T-cell (primary cell): ENCODE measurements at places on chromosomes 5 and 9.

- peak overlapping the region; percentile 82 for H3K27ac ChIP-seq
- H3K36me3 ChIP-seq, result peaks cover 11% of the 10 kb centered on the region
- peak; percentile 17 for DNase-seq
- H3K4me1 ChIP-seq, result peaks cover 77% of the 10 kb centered on the region
- no peak overlapping the region for H3K4me3 ChIP-seq
Measured at GRCh38 chr9:136403915-136404800, 4.2 kb upstream of the SNAPC4 start.

DNA sequence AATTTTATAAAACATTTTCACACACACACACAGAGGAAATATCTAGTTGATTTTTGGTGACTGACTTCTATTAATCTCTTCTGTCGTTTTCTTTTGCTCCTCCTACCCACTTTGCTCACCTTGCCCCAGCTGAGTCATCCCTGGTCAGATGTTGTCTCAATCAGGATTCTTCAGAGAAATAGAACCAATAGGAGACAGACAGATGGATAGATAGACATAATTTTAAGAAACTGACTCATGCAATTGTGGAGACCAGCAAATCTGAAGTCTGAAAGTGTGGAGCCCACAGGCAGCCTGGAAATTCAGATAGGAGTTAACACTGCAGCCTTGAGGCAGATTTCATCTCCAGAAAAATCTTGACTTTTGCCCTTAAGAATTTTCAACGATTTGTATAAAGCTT is 37.0 kb upstream of the PIK3R1 start:
- no peaks in the 10 kb centered on the region for H3K36me3 ChIP-seq
- H3K27me3 ChIP-seq, result no peaks in the 10 kb centered on the region
- DNase-seq, result no peak
- H3K4me1 ChIP-seq, result no peaks in the 10 kb centered on the region
- no peak overlapping the region for H3K27ac ChIP-seq

DNA sequence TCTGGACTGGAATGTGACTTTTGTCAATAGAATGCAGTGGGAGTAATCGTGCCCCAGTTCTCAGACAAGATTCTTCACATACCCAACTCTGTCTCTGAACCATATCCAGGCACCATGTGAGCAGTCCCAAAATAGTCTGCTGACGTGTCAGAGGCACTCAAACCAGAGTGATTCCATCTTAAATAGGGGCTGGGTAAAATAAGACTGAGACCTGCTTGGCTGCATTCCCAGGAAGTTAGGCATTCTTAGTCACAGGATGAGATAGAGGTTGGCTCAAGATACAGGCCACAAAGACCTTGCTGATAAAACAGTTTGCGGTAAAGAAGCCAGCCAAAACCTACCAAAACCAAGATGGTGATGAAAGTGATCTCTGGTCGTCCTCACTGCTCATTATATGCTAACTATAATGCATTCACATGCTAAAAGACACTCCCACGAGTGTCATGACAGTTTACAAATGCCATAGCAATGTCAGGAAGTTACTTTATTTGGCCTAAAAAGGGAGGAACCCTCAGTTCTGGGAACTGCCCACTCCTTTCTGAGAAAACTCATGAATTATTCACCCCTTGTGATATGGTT is 16.9 kb upstream of the PLCXD3 start:
- no peaks in the 10 kb centered on the region for H3K4me1 ChIP-seq
- no peaks in the 10 kb centered on the region for H3K27me3 ChIP-seq
- DNase-seq, result no peak
- H3K4me3 ChIP-seq, result no peak overlapping the region

DNA sequence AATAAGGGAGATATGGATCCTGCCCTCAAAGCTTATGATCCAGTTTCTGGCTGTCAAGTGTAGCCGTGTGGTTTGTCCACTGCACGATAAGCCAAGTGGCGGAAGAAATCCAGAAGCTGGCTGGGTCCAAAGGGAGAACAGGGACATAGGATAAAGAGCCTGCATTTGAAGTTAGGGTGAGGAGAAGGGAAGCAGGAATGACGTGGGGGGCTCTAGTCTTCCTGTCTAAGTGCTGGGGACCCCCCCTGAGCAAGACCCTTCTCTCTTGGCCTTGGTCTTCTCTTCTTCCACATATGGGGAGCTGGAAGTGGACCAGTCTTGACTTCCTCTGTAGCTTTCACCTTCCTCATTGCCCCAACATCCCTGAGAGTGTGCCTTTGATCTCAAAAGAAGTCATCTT is 186.6 kb downstream of the FSTL4 start:
- H3K27me3 ChIP-seq, result peaks cover 16% of the 10 kb centered on the region
- no peak overlapping the region for H3K4me3 ChIP-seq
- no peak for DNase-seq
- no peak overlapping the region for H3K27ac ChIP-seq
- no peaks in the 10 kb centered on the region for H3K36me3 ChIP-seq

GRCh38 chr5:3715062-3715461 is 119.4 kb downstream of the IRX1 start:
- H3K27me3 ChIP-seq, result no peaks in the 10 kb centered on the region
- no peak overlapping the region for H3K4me3 ChIP-seq
- DNase-seq, result no peak
- no peak overlapping the region for H3K27ac ChIP-seq

DNA sequence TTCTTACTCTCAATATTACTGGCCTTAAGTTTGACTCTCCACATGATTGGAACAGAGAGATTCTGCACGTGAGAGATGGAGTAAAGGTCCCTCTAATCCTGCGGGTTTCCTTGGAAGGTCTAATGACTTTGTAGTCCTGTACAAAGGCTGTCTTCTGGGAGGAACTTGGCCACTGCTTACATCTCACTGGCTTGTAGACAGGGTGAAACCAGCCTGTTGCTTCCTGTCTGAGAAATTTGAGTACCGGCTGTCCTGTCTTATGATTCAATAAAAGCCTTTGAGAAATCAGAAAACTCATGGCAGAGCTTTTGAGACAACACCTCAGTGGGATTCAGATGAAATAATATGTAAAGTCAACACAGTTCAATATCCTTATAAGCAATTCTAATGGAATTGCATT is 43.0 kb downstream of the IL31RA start:
- H3K27ac ChIP-seq, result no peak overlapping the region
- H3K4me1 ChIP-seq, result no peaks in the 10 kb centered on the region
- no peak overlapping the region for H3K4me3 ChIP-seq
- no peak for DNase-seq

GRCh38 chr5:79859588-79859987 is 131.5 kb downstream of the MTX3 start:
- H3K36me3 ChIP-seq, result no peaks in the 10 kb centered on the region
- H3K4me1 ChIP-seq, result no peaks in the 10 kb centered on the region
- no peak overlapping the region for H3K27ac ChIP-seq
- no peaks in the 10 kb centered on the region for H3K27me3 ChIP-seq
- no peak for DNase-seq

GRCh38 chr9:131530546-131530919 is 530 bp downstream of the UCK1 start:
- peak overlapping the region; percentile 66 for H3K4me3 ChIP-seq
- no peak for DNase-seq

DNA sequence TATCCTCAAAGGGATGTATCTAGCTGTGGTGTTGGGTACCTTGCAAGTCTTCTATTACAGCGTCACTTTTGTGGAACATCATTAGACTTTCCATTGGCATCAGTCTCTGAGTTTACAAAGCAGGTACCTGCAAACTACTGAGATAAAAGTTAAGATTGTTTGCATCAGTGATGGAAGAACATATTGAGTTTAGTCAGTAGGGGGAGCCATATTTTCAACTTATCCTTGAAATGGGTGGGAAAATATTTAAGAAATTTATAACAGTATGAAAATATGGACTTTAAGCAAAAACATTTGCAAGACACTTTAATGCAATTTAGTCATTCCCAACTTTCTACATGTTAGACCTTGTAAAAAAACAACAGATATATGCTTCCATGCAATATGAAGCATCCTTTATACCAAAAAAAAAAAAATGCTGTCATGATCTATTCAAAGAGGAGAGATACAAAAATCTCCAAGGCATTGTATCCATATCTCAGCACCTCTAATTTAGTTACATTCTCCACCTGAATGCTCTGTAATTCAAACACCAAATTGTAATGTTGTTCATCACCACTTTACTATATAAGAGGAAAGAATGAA is 98.6 kb upstream of the ADAMTS19 start:
- no peaks in the 10 kb centered on the region for H3K4me1 ChIP-seq
- no peak overlapping the region for H3K4me3 ChIP-seq
- H3K27me3 ChIP-seq, result no peaks in the 10 kb centered on the region

GRCh38 chr9:128716581-128717254 is 7.2 kb downstream of the ZDHHC12 start:
- peaks cover 8% of the 10 kb centered on the region for H3K36me3 ChIP-seq
- no peak overlapping the region for H3K27ac ChIP-seq
- no peaks in the 10 kb centered on the region for H3K27me3 ChIP-seq
- DNase-seq, result no peak
- H3K4me3 ChIP-seq, result no peak overlapping the region
- H3K4me1 ChIP-seq, result no peaks in the 10 kb centered on the region
